Inflammatory macrophage treated with lipopolysaccharide for 1 hour (primary cell): ENCODE measurements at places on chromosomes 4 and X.

- DNase-seq, result no peak
Measured at GRCh38 chr4:38119668-38120385, 159.6 kb downstream of the PTTG2 start.

DNA sequence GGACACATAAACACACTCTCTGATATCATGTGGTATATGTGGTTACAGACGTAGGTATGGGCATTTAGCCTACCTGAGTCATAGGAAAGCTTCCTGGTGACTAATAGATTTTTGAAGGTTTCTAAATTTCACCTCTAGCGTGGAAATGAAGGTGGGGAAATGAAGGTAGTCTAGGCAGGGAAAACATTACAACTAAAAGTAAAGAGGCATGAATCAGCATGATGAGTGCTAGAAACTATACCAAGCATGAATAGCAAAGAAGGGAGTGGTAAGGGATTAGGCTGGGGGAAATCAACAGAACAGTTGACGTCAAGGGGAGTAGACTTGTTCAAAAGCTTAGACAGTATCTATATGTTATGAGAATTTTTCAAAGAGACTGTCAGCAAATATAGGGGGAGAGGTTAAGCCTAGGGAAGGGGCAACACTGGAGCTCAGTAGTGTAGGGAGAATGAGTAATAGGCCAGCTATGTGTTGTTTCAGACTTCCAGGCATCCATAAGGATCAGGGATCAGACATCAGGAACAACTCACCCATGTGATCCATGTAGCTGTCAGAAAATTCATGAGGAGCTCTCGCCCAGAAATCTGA, 279.3 kb upstream of the DIPK2B start:
- no peak for DNase-seq

DNA sequence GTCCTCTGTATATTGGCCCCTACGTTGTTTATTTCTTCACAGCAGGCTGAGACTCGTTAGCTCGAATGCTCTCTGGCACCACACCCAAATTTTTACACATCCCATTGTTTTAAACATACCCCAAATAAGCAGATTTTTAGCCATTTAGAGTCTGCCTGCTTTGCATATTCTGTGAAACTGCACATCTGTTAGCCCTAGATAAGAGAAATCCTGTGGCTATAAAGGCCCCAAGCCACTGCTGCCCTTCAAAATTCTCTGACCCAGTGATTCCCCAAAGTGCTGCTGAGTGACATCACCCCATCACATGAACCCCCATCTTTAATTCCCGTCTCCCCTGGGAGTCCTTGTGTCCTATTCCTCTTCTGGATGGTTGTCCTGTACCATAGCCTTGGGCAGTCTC, 20.8 kb downstream of the TEX13C start:
- no peak for DNase-seq

GRCh38 chrX:40663880-40664630, 16.7 kb upstream of the CXorf38 start:
- DNase-seq, result no peak

GRCh38 chr4:72553540-72554337, 15.3 kb downstream of the ADAMTS3 start:
- DNase-seq, result no peak

GRCh38 chr4:185878633-185879032, 66.6 kb upstream of the SORBS2 start:
- DNase-seq, result no peak

- DNase-seq, result no peak
Measured at GRCh38 chr4:158625544-158625943, 46.1 kb downstream of the C4orf46 start.

- no peak for DNase-seq
Measured at GRCh38 chr4:2534904-2535375, 1.5 kb upstream of the FAM193A start.

- no peak for DNase-seq
Measured at GRCh38 chrX:79146640-79147390, 2.3 kb downstream of the GPR174 start.

GRCh38 chrX:139739138-139739537, 31.2 kb upstream of the MCF2 start:
- DNase-seq, result no peak

GRCh38 chr4:101197350-101197749, 150.0 kb downstream of the PPP3CA start:
- DNase-seq, result no peak

DNA sequence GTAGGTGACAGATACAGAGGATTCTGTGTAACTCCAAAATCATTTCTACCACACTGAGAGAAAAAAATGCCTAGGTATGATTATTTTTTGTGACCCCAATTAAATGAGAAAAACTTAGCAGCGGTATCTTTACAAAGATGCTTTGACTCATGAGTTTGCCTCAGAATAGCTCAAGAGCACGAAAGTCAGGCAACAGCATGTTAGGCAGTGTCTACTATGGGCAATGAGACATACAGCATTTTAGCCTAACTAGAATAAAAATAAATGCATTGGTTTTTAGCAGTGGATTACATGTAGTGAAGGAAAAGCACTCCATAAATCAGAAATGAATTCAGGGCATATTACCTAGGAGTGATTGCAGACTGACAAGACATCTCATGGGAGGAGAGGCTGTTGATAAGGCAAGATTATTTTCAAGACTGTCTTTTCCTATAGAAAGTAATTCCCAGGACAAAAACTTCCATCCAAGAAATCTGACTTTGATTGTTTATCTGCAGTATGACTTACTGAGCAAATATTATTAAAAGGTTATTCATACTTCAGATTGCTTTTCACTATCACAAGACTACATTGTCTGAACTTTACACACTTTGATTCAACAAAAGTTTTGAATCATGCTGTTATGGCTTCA, 3.6 kb downstream of the ANXA10 start:
- no peak for DNase-seq

DNA sequence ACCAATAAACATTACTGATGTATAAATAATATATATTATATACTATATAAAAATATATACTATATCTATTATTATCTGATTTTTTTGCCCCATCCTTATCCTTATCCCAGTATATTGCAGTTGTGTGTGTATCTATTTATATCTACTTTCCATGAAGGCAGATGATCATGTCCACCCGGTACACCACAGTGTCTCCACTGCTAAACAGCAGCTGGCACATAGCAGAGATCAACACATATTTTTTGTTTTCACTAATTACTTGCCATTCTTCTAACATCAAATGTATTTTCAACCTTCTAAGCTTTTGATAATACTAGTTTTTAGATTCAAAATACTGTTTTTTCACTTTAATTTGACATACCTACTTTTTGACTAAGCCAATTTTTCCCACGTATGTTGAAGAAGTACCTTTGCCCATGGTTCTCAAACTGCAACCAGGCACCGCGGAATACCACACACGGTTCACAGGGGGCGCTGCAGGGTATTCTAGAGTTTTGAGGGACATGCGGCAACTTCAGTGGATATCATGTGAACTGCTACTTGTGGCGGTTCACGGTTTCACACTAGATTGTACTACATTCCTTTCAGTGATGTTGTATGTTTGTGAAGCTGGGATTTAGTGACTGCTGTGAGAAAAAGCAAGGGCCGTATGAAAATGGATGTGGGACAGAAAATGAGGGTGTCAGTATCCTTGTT, 182.5 kb upstream of the NPY2R start:
- DNase-seq, result no peak

DNA sequence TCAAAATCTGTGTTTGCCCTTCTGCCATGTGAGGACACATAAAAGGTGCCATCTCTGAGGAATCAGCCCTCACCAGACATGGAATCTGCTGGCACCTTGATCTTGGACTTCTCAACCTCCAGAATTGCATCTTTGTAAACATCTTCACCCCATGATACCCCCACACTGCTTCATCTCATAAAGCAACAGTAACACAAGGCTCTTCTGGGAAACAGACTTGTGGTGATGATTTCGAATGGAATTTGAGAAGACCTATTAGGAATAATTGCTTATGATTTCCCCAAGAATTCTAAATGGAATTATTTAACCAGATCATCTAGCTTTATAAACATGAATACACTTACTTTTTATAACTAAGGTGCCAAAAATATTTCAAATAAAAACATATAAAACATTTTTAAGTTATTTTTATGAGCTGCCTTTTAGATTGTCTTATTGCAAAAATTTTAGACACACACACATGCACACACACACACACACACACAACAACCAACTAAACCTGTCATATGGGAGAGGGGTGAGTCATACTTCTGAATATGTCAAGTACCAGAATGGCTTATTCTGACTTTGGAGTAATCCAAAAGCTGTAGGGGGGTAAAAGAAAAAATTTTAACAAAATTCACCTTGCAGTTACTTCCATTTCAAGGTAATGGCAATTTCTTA, 82.0 kb downstream of the USP46 start:
- DNase-seq, result no peak

- DNase-seq, result no peak
Measured at GRCh38 chrX:10769696-10770619, 149.6 kb upstream of the MID1 start.

GRCh38 chrX:122703762-122704161, 480.3 kb upstream of the GRIA3 start:
- DNase-seq, result no peak

DNA sequence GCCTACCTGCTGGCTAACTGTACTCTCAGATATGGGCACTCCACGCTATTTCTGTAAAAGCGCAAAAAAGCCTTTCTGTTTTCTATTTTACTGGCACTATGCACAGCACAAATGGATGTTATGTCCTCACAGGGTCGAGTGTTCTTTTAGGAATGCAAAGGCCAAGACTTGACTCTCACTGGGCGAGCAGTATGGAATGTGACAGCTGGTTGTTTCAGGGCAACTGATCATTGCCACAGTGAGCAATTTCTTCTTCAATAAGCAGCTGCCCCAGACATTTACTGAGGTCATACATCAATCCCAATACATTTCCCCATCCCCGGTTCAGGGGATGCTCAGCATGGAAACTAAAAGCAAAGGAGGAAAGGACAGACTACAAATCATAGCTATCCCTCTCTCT, 58.2 kb downstream of the PDE5A start:
- DNase-seq, result no peak

GRCh38 chr4:129581305-129581704, 485.4 kb downstream of the C4orf33 start:
- no peak for DNase-seq

GRCh38 chr4:102564399-102565059, 63.4 kb downstream of the NFKB1 start:
- peak; percentile 94 for DNase-seq

DNA sequence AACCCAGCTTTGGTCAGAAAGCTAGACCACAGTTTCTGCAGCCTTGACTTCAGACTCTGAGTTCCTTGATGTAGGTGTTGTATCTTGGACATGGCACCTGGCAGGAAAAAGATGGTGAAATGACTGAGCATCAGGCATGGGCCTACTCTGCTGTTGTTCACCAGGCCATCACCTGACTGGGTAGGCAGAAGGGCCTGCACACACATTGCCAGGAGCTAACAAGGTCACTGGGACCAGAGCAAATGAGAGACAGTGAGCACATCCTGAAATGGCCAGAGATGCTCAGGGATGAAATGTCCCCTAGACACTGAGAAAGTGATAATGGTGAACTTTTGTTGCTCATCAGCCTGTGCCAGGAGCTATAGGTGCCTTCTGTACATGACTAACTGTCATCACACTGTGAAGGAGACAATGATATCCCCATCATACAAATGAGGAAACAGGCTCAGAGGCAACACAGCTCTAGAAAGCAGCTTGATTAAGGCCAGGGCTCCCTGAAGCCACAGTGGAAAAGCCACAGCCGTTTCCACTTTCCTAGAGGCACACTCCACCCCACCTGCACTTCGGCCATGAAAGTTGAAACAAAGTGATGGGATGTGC, 128.3 kb downstream of the TSPAN5 start:
- no peak for DNase-seq

DNA sequence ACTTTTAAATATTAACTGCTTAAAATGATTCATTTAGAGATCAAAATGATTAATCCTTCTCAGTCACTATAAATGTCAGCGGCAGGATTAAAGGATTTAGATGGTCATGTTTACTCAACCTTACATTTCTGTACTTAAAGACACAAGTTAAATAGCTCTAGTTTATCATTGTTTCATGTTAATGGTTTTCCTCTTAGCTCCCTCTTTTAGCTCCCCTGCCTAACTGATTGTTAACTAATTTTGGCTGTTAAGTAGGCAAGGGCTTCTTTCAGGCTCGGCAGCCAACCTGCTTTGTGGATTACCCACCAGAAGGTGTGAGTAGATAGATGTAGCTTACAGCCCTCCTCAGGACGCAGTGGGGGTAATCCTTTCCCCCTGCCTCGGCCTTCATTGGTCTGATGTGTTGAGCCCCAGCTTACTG, 96.0 kb downstream of the TENM3 start:
- DNase-seq, result no peak

DNA sequence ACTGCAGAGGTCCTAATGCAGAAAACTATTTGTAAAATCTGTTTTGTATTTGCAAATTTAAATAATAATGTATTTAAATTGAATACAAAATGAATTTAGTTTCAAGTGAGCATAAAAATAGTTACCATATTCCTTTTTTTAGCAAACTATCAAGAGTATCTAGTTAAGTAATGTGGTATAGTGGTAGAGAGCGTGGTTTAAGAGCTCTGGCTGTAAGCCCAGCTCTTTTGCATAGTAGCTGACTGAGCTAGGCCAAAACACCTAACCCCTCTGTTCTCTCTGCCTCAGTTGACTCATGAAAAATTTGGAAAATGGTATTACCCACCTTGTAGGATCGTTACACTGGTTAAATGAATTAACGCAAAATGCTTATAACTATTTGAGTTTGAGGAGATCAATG, 18.1 kb upstream of the ADAD1 start:
- no peak for DNase-seq

DNA sequence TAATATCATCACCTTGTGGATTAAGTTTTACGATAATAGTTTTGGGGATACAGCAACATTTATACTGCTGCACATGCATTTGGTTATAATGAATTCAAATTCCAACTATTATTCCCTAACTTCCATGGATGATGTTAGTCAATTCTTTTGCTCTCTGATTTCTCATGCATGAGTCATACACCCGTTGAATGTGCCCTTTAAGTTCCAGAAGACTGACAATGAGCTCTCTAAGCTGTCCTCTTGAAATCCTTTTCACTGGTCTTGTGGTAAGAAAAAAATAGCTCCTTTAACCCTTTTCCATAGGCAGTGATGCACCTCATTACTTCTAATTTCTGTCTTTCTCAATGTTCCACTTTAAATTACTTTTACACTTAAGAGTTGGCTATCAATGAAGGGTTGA, 1095.2 kb upstream of the POU3F4 start:
- DNase-seq, result no peak

- DNase-seq, result no peak
Measured at GRCh38 chr4:121693450-121693849, 3.3 kb downstream of the ANXA5 start.

- DNase-seq, result no peak
Measured at GRCh38 chr4:68147079-68147478, 17.4 kb upstream of the TMPRSS11F start.

GRCh38 chr4:152032722-152033131, 271.9 kb upstream of the GATB start:
- DNase-seq, result no peak

GRCh38 chrX:51917604-51918003, 24.2 kb downstream of the MAGED1 start:
- DNase-seq, result no peak
